Stimulated activated CD4-positive, alpha-beta T cell treated with anti-CD3 and anti-CD28 coated beads, Interleukin-1b, Interleukin-23, amount 100 ng/mL, for 4 hours (primary cell): ENCODE measurements at places on chromosomes 6 and 20.

DNA sequence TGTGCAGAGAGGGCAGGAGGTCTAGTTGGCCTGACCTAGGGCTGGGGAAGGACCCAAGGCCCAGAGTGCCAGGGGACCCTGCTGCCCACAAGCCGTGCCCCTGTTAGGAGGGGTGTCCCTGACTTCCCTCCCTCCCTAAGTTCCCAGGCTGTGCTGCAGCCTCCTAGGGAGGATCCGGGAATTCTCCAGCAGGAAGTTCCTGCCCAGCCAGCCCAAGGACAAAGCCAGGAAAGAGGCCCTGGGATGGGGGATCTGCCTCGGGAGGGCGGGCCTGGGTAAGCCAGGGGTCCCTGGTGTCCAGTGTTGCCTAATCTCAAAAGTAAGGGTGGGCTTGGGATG is 9.3 kb upstream of the BAK1 start:
- DNase-seq, result no peak

DNA sequence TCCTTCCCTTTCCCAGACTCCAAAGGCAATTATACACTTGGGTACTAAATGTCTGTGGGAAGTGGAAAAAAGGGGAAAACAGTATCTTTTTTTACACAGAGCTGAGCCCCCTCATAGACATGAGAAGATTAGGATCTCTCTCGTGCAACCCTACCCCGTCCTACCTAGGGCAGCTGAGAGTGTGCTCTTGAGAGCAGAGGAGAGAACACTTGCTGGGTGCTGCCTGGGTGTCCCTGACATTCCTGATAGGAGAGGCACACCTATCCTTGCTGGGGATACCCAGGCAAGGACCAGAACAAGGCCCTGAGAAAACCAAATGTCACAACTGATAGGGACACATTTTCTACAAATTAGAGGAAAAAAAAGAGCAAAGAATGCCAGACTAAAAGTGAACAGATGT is 81.2 kb downstream of the PREP start:
- DNase-seq, result no peak

DNA sequence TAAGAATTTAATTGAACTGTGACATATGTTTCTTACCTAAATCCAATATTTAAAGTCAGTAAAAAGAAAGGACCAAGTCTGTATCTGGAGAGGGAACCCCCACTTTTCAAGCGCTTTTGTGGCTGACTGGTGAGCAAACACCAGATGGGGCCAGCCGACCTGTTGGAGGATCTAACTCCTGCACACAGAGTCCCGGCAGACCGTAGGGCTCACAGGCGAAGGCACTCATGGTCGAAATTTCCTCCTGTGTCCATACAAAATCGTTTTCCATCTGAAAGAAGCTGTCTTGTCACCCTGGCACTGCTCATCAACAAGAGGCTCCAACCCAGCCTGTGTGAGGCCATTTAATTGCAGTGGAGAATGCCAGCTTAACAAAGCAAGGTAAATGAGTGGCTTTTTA is 94.0 kb downstream of the SCML4 start:
- DNase-seq, result peak; percentile 26

- DNase-seq, result no peak
These were observed 1.7 kb upstream of the WFDC2 start for GRCh38 chr20:45467861-45468260.

GRCh38 chr6:90319044-90319443 is 22.4 kb upstream of the BACH2 start:
- no peak for DNase-seq

GRCh38 chr20:62366370-62367135 is 559 bp downstream of the LAMA5 start:
- no peak for DNase-seq

- no peak for DNase-seq
These were observed 133.0 kb downstream of the MTFR2 start for GRCh38 chr6:136117081-136117480.

DNA sequence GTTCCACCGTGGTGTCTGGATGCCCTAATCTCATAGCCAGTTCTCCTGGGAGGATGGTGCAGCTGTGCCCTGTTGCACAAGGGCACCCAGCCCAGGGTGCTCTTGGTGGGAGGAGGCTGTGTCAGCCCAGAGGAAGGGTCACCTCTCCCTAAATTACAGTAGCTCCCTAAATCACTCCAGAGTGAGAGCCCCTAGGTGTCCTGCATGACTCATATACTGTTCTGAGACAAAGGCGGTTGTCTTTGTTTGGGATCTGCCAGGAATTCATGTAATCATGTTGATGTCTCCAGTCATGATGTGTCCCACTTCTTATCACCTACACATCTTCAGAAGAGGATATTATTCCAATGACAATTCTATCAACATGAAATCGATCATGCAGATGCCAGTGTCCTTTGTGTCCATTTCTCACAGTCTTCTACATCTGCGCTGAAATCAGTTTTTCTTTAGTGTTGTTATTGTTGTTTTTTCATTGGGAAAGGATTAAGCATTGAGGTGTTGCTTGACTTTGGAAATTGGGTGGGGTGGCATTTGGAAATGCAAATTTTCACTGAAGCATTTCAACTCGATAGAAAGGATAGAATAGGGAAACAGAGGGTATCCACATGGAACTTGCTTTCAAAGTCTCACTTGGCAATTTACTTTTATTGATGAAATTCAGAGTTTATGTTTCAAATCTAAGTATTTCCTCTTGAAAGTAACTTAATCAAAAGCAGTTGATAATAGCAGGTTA is 19.5 kb downstream of the PERP start:
- DNase-seq, result no peak

GRCh38 chr6:88558981-88559380 is 392.8 kb upstream of the CNR1 start:
- DNase-seq, result no peak

DNA sequence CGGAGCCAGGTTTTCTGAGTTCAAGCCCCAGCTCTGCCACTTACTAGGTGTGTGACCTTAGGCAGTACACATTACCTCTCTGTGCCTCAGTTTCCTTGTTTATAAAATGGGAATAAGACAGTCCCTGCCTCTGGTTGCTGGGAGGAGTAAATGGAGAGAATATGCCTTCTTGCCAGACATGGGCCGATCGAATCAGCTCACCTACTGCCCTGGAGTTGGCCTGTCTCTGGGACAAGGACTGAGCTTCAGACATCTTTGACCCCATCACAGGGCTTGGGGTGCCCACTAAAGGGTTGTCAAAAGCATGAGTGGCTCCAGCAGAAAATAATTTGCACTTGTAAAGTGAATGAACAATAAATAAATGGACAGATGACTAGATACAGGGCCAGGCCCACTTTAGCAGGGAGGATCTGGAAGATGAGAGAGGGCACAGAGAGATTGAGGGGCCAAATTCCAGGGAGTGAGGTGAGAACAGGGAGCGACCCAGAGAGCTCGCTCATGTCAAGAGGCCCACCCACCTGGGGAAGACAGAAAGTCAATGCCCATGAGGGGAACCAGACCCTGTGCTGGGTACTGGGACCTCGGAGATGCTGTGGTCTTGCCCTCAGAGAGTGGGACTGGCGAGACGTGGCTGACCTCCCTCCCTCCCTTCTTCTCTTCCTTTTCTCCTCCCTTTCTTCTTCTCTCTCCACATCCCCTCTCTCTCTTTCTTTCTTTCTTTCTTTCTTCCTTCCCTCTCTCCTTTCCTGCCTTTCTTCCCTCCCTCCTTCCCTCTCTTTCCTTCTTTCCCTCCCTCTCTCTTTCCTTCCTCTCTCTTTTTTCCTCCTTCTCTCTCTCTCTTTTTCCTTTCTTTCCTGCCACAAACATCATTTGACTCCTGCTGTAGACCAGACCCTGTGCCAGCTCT is 3.9 kb upstream of the BPIFA2 start:
- DNase-seq, result no peak

GRCh38 chr6:52253494-52253893 is 9.2 kb upstream of the IL17F start:
- peak; percentile 8 for DNase-seq

GRCh38 chr6:1894954-1895353 is 285.2 kb downstream of the FOXC1 start:
- no peak for DNase-seq

- DNase-seq, result no peak
These were observed 61.6 kb downstream of the SRC start for GRCh38 chr20:37407573-37408002.

DNA sequence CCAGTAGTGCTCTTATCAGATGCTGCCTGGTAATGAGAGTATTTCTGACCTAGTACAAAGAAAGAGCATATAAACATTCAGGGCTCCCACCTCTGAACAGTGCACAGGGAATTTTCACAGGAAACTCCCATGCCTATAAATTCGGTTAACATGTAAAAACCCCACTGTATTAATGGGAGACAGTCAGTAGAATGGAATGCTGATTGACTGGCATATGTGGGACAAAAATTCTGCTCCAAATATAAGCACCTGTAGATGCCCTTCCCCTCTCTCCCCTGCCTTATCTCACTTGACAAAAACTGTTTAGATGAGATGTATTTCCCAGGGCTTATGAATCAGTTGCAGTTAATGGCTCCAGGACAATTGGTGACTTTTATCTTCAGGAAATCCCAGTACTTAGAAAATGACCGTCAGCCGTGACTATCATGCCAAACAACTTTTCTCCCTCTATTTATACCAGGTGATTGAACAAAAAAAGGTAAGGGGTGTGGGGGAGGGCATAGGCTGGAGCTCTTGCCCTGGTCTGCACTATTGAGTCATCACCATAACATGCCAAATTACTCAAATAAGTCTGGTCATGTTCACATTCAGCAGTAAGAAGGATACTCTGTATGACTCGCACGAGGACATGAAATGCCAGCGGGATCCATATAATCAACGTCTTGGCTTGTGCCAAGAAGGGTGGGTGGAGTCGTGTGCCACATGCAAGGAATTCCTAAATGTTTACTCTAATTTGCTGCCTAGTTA is 176.4 kb upstream of the BMP2 start:
- no peak for DNase-seq
